ENCODE measurements at places on chromosomes 16 and 17.
A peak's percentile ranks its signal among the peaks of the same experiment; 100 is the strongest.

GRCh38 chr17:56913353-56913866 lies 439 bp downstream of the TRIM25 start:
- peaks cover 22% of the 10 kb centered on the region for H3K4me1 ChIP-seq
- H3K27me3 ChIP-seq = no peaks in the 10 kb centered on the region
- H3K4me3 ChIP-seq = peak overlapping the region; percentile 94
- H3K36me3 ChIP-seq = peaks cover 2% of the 10 kb centered on the region
- H3K27ac ChIP-seq = peak overlapping the region; percentile 76

DNA sequence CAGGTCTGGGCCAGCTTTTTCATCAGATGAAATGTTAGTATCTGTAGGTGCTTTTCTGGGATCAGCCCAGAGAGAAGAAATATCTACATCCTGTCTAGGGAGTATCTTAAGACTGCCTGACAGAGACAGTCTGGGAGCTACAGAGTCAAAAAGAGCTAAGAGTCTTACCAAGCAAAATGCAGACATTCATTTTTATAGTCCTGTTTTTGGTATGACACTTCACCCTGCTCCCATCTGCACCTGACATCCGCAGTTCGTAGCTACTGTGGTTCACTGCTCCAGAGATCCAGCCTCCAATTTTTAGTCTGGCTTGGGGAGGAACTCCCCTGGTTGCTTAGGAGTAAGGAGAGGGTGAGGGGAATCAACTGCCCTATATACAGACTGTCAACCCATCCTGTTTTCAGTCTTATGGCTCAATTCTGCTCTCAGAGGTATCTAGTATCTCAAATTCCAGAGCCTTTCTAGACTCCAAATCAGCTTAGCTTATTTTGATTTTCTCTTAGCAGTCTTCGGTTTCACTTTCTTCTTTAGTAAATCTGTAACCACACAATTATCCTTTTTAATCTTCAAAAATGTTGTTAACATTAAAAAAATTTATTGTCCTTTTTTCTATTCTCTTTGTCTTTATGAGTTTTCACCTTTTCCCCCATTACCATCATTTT lies 97.8 kb downstream of the TMEM100 start:
- no peak overlapping the region for H3K27ac ChIP-seq
- no peaks in the 10 kb centered on the region for H3K4me1 ChIP-seq
- H3K27me3 ChIP-seq = no peaks in the 10 kb centered on the region
- DNase-seq = no peak
- H3K36me3 ChIP-seq = no peaks in the 10 kb centered on the region
- H3K4me3 ChIP-seq = no peak overlapping the region

DNA sequence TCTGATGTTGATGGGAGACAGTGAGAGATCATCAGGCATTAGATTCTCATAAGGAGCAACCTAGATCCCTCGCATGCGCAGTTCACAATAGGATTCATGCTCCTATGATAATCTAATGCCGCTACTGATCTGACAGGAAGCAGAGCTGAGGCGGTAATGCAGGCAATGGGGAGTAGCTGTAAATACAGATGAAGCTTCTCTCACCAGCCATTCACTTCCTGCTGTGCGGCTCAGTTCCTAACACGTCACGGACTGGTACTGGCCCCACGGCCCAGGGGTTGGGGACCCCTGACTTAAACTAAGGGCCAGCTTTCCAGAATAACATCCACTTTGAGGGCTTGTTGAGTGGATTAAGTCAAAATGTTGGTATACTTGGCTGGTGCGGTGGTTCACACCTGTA lies 2.6 kb upstream of the TMEM219 start:
- H3K27me3 ChIP-seq = no peaks in the 10 kb centered on the region
- no peak overlapping the region for H3K27ac ChIP-seq
- H3K4me3 ChIP-seq = no peak overlapping the region
- peaks cover 11% of the 10 kb centered on the region for H3K4me1 ChIP-seq
- no peaks in the 10 kb centered on the region for H3K36me3 ChIP-seq
- no peak for DNase-seq

DNA sequence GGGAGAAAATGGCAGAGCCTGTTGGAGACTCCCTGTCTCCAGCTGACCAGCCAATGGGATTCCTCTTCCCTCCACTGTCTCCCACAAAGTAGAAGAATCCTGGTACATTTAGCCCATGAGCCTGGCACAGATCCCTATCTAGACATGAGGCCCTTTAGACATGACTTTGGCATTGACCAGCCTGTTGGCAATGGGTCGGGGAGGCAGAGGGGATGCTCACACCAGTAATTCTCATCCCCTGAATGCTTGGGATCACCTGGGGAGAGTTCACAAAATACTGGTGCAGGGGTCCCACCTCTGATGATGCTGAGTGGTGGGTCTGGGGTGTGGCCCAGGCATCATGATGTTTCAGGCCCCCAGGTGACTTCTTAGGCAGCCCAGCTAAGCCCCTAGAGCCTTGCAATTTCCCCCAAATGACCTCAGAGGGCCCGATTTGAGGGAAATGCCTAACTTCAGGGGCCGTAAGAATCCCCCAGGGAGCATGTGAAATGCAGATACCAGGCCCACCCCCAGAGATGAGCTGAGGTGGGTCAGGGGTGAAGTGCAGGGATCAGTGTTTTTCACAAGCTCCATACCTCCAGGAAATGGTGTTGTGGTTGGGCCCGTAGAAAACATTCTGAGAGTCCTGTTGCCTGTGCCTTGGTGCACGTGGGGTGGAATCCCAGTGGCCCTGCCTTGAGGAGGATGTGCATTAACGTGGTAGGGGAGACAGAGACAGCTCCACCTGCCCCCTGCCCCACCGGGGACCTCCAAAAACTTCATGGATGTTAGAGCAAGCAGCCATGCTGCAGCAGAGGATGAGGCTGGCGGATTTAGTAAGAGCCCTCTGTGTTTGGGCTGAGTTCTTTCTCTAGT lies 42.1 kb downstream of the SNX20 start:
- no peaks in the 10 kb centered on the region for H3K36me3 ChIP-seq
- no peak for DNase-seq
- no peak overlapping the region for H3K4me3 ChIP-seq

GRCh38 chr16:85568519-85568918 lies 44.6 kb upstream of the GSE1 start:
- no peak overlapping the region for H3K4me3 ChIP-seq
- peaks cover 25% of the 10 kb centered on the region for H3K4me1 ChIP-seq
- H3K27ac ChIP-seq = no peak overlapping the region
- no peak for DNase-seq
- H3K36me3 ChIP-seq = no peaks in the 10 kb centered on the region
- H3K27me3 ChIP-seq = no peaks in the 10 kb centered on the region

DNA sequence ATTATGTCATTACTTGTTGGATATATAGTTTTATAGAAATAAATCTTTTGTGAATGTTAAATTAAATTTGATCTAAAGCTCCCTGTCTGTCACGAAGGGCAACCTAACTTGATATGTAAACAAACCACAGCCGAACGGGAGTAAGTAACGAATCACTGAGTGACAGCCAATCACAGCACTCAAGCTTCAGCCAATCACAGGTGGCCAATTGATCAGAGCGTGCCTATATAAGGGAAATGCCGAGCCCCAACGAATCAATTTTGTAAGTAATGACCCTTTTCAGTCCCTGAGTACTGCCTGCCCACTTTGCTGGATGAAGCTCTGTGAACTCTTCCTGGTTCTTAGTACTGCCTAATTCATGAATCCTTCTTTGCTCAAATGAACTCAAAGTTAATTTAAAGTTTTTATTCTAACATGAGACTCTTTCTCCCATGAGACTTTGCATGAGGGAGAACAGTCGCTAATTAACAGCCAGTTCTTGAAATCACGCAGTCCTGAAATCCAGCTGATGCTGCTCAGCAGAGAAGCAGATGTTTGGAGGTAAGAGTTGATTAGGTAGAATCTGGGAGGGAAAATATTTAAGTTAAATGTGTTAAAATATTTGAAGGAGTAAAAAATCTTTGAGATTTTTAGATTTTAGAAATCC lies 302.2 kb downstream of the CNTNAP4 start:
- no peak for DNase-seq
- no peaks in the 10 kb centered on the region for H3K4me1 ChIP-seq
- no peaks in the 10 kb centered on the region for H3K36me3 ChIP-seq
- no peak overlapping the region for H3K27ac ChIP-seq
- H3K4me3 ChIP-seq = no peak overlapping the region
- H3K27me3 ChIP-seq = no peaks in the 10 kb centered on the region

GRCh38 chr17:80408872-80409271 lies 6.1 kb upstream of the ENDOV start:
- no peak overlapping the region for H3K27ac ChIP-seq
- no peaks in the 10 kb centered on the region for H3K36me3 ChIP-seq
- no peak overlapping the region for H3K4me3 ChIP-seq
- H3K4me1 ChIP-seq = no peaks in the 10 kb centered on the region

GRCh38 chr17:7480089-7480384 lies 606 bp upstream of the ZBTB4 start:
- no peaks in the 10 kb centered on the region for H3K27me3 ChIP-seq
- peak overlapping the region; percentile 72 for H3K4me3 ChIP-seq
- no peak for DNase-seq
- H3K27ac ChIP-seq = peak overlapping the region; percentile 99

- H3K4me1 ChIP-seq = no peaks in the 10 kb centered on the region
- no peak for DNase-seq
- H3K36me3 ChIP-seq = no peaks in the 10 kb centered on the region
These were observed 26.2 kb downstream of the TEKT5 start for GRCh38 chr16:10668322-10669045.

GRCh38 chr16:67490335-67491096 lies 7.2 kb upstream of the AGRP start:
- H3K4me3 ChIP-seq = no peak overlapping the region
- no peaks in the 10 kb centered on the region for H3K27me3 ChIP-seq
- peaks cover under 1% of the 10 kb centered on the region for H3K36me3 ChIP-seq
- no peak overlapping the region for H3K27ac ChIP-seq

- no peak overlapping the region for H3K27ac ChIP-seq
- H3K4me1 ChIP-seq = peaks cover 20% of the 10 kb centered on the region
- H3K36me3 ChIP-seq = no peaks in the 10 kb centered on the region
- H3K27me3 ChIP-seq = no peaks in the 10 kb centered on the region
These were observed 1.3 kb downstream of the C17orf58 start for GRCh38 chr17:67994817-67995569.

DNA sequence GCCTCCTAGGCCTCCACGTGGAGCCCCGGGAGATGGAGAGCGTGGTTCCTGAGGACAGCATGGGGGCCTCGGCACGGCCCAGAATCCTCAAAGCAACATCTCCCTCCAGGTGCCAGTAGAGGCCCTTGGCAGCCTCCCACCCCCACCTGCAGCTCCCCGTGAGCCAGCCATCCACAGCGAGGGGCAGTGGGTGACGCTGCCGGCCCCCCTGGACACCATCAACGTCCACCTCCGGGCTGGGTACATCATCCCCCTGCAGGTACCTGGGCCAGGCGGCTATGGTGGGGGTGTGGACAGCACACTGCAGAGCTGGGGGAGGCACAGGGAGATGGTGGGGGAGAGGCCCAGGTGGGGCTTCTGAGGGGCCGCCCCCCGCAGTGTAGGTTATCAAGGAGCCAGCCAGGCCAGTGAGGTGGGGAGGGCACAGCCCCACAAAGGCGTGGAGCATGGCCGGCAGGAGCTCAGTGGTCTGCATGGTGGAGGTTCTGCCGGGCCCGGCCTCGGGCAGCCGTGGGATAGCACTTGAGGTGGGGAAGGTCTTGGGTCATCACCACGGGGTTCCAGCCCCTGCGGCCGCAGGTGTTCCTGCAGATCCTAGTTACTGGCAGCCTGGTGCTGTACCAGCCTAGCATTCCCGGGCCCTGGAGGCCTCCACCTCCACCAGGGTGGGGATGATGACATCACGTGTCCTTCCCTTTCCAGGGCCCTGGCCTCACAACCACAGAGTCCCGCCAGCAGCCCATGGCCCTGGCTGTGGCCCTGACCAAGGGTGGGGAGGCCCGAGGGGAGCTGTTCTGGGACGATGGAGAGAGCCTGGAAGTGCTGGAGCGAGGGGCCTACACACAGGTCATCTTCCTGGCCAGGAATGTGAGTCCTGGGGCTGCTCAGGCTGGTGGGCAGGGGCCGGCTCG lies 16.4 kb downstream of the GAA start:
- H3K27me3 ChIP-seq = no peaks in the 10 kb centered on the region
- H3K27ac ChIP-seq = no peak overlapping the region
- no peaks in the 10 kb centered on the region for H3K4me1 ChIP-seq
- no peaks in the 10 kb centered on the region for H3K36me3 ChIP-seq

DNA sequence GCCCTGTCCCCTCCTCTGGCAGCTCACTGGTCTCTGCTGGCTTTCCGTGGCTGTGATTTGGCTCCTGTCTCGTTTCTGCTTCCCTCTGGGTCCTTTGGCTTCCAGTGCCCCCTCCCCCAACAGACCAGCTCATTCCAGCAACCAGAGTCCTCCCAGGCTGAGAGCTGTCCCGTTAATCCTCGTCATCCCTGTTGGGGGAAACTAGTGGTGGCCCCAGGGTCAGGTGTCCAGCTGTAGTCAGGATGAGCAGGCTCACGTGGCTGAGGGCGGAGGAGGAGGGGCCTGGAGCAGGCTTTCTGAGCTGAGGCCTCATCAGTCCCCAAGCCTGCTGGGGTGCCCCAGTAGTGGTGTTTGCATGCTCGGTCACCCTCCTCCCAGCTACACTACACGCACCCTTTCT lies 10.7 kb upstream of the CBX4 start:
- no peak for DNase-seq
- H3K4me3 ChIP-seq = no peak overlapping the region
- no peak overlapping the region for H3K27ac ChIP-seq
- H3K36me3 ChIP-seq = no peaks in the 10 kb centered on the region
- H3K4me1 ChIP-seq = peaks cover 3% of the 10 kb centered on the region

GRCh38 chr17:81837641-81838040 lies 2.8 kb upstream of the PPP1R27 start:
- no peak overlapping the region for H3K27ac ChIP-seq
- peaks cover 1% of the 10 kb centered on the region for H3K36me3 ChIP-seq
- DNase-seq = no peak
- peaks cover 8% of the 10 kb centered on the region for H3K4me1 ChIP-seq
- no peak overlapping the region for H3K4me3 ChIP-seq

DNA sequence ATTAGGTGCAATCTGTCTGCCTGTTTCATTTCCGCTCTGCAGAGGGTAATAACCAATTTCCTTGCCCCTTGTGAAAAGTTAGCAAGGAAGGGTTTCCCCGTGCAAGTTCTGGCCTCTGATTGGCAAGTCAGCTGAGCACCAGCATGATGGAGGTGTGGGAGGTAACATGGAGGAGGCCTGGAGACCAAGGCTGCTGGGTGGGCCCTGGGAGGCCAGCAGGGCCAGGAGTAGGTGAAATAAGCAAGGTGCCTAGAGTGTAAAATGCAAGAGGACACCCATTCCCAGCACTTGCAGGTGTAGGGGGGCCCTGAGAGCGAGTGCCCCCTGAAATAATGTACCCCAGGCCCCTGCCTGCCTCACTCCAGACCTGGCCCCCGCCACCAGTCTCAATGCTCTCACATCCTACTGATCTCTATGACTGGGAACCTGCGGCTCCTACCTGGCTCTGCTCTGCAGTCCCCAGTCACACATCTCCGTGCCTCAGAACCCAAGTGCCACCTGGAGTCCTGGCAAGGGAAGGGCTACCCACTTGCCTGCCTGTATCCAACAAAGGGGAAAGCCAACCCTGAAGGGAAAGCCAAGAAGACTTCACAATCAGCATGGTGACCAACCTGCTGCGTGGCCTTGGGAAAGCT lies 116.2 kb downstream of the C16orf78 start:
- no peak overlapping the region for H3K27ac ChIP-seq
- H3K36me3 ChIP-seq = no peaks in the 10 kb centered on the region
- peaks cover 6% of the 10 kb centered on the region for H3K4me1 ChIP-seq
- DNase-seq = no peak
- H3K4me3 ChIP-seq = no peak overlapping the region

All from effector memory CD4-positive, alpha-beta T cell (primary cell).